ENCODE measurements at places on chromosomes 1 and 21.

- no peak for DNase-seq
Measured at GRCh38 chr1:10613861-10614260, 139.1 kb downstream of the PEX14 start.

- DNase-seq: no peak
Measured at GRCh38 chr1:14996133-14997050, 157.2 kb upstream of the TMEM51 start.

GRCh38 chr1:169245706-169246105 is 121.9 kb downstream of the NME7 start:
- DNase-seq: no peak

DNA sequence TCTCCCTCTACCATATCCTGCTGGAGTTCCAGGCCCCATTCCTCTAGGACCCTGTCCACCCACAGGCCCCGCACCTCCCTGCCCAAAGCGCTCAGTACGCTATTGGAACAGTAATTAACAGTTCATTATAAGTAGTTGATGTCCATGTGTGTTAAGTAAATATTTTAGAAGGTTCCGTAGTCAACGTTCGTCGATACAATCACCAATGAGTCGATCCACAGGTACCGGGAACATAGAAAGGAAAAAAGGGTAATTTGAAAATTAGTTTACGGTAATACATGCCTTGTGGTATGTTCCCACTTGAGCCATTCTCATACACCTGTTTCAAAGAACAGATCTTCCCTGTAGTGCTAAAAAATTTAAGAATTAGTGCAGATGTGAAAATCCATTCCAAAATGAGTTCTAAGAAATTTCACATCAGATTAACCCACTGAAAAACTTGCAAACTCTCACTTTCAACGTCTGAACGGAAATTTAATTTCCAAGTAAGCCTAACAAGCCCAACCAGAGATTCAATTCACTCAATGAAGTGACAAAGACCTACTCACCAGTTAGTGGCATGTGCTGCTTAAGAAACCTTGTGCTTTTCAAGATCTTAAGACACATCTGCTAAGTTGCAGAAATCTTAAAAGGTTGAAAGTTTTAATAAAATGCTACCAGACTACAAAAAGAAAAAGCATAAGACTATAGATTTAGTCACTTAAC is 8.3 kb downstream of the SFPQ start:
- no peak for DNase-seq

GRCh38 chr1:3525551-3526482 is 71.4 kb downstream of the ARHGEF16 start:
- no peak for DNase-seq

- no peak for DNase-seq
Measured at GRCh38 chr21:34884346-34884929, 164.7 kb downstream of the RUNX1 start.

GRCh38 chr1:37888022-37888700 is 28.8 kb upstream of the MTF1 start:
- DNase-seq: no peak

GRCh38 chr21:35507181-35507759 is 458.2 kb upstream of the RUNX1 start:
- DNase-seq: no peak

- no peak for DNase-seq
Measured at GRCh38 chr1:72634946-72635345, 352.6 kb upstream of the NEGR1 start.

DNA sequence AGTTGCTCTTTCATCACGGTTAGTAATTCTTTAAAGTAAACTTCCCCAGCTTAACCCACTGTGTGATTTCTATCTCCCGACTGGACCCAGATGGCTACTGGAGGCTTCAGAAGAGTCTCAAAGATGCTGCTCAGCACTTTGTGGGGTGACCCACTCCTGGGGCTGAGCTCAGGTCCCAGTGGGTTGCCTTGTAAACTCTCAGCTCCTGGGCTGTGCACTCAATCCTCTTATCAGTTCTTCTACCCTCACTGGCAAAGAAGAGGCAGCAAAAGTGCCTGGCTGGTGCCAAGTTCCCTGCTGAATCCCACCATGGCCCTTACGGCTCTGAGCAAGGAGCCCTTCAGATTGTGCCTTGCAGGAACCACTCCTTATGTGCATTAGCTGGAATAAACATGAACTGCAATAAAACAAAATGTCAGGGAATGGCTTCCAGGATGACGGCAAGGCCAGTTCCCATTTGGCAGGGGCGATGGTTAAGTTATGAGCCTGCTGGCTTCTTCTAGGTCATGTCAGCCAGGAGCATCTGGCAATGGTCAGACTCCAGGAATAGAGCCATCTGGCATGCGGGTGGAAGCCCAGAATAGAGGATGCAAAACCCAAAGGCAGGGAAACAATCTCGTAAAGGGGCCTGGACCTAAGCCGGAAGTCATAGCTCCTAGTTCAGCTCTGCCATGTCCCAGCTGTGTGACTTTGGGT is 6.8 kb downstream of the MYOC start:
- no peak for DNase-seq

DNA sequence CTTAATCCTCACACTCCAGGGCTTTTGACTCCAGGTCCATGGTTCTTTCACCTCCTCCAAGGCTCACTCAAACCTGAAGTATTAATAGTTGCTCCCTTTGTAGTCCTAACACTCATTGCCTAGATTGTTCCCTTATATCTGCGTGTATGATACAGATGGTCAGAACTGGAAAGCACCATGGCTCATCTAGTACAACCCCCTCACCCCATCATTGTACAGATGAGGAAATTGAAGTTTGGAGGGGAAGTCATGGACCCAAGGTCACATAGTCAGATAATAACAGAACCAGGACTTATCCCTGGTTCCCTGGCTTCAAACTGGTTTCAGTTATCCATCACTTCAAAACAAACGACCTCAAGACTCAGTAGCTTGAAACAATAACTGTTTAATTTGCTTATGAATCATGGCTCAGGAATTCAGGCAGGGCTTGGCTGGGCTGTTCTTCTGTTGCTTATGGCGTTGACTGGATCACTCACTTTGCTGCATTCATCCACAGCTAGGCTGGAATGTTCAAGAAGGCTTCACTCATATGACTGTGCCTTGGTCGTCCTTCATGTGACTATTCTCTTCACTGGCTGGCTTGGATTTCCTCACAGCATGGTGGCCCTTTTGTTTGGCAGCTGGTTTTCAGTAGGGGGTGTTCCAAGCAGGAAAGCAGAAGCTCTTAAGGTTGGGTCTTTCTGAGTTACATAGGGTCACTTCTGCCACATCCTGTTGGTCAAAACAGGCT is 5.0 kb downstream of the NOS1AP start:
- no peak for DNase-seq

DNA sequence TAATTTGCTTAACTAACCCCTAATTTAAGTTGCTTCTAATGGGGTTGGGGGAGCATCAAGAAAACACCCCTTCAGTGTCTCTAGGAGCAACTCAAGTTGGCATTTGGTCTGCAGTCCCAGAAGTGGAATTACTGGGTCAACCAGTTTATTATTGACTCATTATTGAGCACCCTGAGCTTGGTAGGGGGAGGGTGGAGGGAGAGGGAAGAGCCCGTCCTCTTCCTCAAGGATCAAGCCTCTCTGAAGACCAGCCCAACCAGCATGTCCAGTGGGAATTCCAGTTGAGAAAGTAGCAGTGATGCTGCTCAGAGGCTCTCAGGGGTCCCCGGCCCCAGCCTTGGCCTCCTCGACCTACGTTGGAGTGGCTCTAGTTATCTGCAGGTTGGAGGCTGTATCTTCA is 2.1 kb upstream of the PLA2G2F start:
- DNase-seq: no peak

GRCh38 chr1:243575070-243575469 is 275.0 kb downstream of the AKT3 start:
- no peak for DNase-seq

DNA sequence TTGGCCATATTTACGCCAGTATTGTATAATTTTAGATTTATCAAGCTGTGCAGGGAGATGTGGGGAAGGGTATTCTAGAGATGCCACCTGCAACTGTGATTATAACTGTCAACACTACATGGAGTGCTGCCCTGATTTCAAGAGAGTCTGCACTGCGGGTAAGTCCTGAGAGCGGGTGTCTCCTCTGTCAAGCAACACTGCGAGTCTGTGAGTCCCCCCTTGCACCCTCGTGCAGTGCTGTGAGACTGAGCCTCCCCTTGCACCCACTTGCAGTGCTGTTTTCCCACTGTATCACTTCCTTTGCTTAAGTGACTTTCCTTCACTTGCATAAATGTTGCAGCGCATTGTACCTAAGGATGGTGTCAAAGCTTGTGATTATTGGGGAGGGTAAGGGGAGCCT is 75.0 kb downstream of the TPR start:
- DNase-seq: no peak

All from KG1 (cell line).